Bladder microvascular endothelial cell (primary cell): ENCODE measurements at places on chromosomes 4 and X. TPM values are rescaled to one million over a fixed set of nuclear protein-coding genes. Genes with fewer than 3 reads are reported as not detected.

The P2RY8 gene
- 0.32 and 0.38 TPM in 2 replicates for total RNA-seq

The TXK gene
- total RNA-seq = 0.16 and 0.31 TPM in 2 replicates

The ANK2 gene
- 1.5 and 38.8 TPM in 2 replicates for total RNA-seq

The GLRA2 gene
- total RNA-seq = not detected in 2 replicates

The USP17L27 gene
- total RNA-seq = not detected in 2 replicates

The GABRE gene
- 2.4 and 65.3 TPM in 2 replicates for total RNA-seq

The PAGE4 gene
- total RNA-seq = not detected in 2 replicates

The EOLA2 gene
- 12.1 and 13.0 TPM in 2 replicates for total RNA-seq

The PNMA6F gene
- not detected in 2 replicates for total RNA-seq

The STARD8 gene
- 9.9 and 11.8 TPM in 2 replicates for total RNA-seq

The PPP2R3B gene
- 23.6 and 26.1 TPM in 2 replicates for total RNA-seq
